CD14-positive monocyte (primary cell): ENCODE measurements at places on chromosomes 11 and 22.

- DNase-seq: no peak
These were observed 6.8 kb downstream of the STX3 start for GRCh38 chr11:59761993-59762392.

DNA sequence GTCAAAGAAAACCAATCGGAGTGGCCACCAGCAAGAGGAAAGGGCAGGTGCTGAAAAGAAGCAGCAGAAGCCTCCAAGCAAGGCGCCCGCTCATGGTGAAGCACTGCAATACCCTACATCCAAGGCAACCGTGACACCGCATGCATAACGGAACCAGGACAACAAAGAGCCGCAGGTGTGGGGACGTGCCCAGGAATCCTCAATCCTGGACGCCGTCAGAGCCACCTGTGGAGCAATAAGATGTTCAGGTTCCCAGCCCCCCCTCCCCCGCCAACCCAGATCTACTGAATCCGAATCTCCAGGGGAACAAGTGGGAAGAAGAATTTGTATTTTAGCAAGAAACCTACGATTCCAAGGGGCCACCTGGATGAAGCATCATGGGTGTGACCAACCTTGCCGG is 70.8 kb downstream of the SHANK2 start:
- no peak for DNase-seq

GRCh38 chr11:68379206-68379605 is 66.8 kb downstream of the LRP5 start:
- DNase-seq: no peak

- DNase-seq: no peak
These were observed 27.9 kb downstream of the ZNRF3 start for GRCh38 chr22:28911304-28911690.

DNA sequence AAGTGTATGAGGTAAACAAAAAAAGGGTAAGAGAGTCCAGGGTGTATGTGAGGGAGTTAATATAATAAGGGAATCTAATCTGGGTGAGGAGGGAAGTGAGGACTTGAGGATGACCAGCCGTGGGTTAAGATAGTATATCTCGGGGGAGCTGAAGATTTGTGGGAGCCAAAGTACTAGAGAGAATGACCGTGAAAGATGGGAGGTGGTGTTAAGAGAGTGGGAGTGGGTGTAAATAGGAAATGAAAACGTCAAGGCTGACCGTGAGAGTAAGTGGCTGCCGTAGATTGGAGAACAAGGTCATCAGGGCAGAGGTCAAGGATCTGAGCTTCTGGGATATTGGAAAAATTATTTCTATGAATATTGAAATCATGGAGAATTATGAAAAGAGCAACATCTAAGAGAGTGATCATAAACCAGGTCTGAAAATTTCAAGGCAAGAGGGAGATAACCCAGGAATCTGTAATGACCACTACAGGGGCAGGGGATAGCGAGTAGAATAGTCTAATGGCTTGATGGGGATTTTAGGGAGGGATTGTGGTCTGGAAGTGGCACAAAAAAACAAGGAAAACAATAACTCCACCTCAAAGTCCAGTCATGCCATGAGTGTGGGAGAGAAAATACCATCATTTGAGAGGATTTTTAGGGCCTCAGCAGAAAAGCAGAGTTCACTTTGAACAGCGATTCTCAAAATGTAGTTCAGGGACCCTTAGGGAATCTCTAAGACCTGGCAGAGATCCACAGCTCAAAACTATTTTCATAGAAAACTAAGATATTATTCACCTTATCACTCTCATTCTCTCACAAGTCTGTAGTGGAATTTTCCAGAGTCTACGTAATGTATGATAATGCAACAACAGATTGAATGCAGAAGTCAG is 72.0 kb downstream of the PRR5L start:
- no peak for DNase-seq

- no peak for DNase-seq
These were observed 266.7 kb downstream of the FAM76B start for GRCh38 chr11:95522874-95523273.

GRCh38 chr11:69515271-69516245 is 34.1 kb downstream of the LINC01488 start:
- peak; percentile 10 for DNase-seq

DNA sequence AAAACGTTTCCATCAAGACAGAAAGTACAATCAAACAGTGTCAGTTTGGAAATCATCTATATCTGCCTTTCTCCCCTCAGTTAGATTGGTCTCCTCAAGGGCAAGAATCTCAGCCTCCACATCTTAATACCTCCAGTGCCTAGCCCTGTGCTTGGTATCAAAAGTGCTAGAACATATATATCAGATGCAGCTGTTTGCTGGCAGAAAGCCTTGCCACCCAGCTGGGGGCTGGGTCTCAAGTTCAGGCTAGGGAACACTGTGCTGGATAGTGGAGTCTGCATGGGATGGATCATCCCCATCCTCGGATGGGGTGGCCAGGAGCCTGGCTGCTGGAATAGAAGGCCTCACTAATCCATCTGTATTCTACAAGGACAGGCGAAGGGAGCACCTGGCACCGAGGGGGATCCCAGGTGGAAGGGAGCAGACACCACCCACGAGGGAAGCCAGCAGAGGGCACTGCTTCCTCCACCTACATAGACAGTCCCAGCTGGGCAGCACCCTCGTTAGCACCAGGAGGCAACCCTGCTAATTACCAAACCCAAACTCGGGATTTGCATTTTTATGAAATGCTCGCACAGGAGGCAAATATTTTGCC is 602.2 kb downstream of the BUD13 start:
- DNase-seq: no peak

DNA sequence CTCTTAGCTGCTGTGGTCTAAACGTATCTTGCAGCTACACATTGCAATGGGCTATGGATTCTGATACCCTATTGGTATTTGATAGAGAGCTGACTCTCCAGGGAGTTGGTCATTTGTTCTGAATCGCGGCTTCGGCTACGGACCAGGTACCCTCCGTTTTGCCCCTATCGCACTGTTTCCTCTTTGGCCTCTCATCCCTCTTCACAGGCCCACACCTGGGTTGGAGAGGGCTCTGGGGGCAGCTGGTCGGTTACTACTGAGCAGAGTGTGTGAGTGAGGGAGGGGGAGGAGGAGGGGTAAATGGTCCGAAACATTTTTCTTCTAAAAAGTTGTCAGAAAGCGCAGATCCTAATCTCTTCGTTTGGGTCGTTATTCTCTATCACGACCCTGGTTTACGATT is 48.8 kb upstream of the HSD17B12 start:
- no peak for DNase-seq

DNA sequence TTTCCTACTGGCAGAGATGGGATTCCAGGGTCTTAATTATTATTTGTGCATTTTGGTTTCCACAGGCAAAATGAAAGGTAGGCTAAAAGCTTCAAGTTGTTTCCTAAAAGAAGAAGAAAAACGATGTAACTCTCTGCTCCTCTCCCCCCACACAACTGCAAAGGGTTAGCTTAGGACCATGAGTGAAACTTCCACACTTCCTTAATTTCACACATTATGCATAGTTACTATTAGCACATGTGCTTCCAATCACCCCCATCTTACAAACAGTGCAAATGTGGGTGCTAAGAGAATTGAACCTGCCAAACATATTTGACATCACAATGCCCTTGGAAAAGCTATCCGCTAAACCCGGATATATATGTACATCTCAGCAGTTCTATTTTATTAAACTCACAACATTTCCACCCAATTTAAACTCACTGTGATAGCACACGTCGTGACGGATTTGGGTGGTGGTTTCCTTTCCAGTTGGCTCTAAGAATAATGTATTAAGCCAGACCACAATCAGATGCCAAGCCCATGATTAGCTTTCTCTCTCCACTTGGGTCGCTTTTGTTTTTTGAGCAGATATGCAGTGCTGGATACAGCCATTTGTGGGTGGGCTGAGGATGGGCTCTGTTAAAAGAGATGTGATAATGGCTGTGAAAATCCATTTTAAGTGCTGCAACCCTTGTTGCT is 245.0 kb upstream of the POU2AF2 start:
- no peak for DNase-seq

GRCh38 chr11:111310088-111310487 is 11.7 kb downstream of the POU2AF3 start:
- DNase-seq: no peak

- no peak for DNase-seq
These were observed 4.5 kb upstream of the STARD10 start for GRCh38 chr11:72798361-72798760.

- DNase-seq: no peak
These were observed 415.9 kb upstream of the CADM1 start for GRCh38 chr11:115920092-115920461.

DNA sequence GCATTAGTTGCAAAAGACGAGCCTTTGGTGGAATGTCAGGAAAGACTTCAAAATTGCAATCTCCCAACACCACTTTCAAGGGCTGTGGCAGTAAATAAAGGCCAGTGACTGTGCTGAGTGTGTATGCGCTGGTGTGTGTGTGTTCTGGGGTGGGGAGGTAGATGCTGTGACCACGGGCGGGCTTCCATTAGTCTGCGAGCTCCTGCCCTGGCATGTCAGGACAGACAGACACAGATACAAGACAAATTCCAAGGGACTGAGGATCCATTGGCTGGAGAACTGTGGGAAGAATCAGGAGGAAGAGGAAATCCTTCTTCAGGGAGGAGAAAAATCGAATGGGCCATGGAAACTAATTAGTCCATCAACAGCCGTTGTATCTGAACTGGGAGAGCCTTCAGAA is 83.6 kb downstream of the FEZ1 start:
- DNase-seq: no peak

- DNase-seq: no peak
These were observed 9.5 kb upstream of the GGA1 start for GRCh38 chr22:37599153-37599552.

- DNase-seq: no peak
These were observed 31.8 kb downstream of the ETS1 start for GRCh38 chr11:128555606-128556005.

GRCh38 chr11:1870721-1871466 is 18.0 kb downstream of the LSP1 start:
- DNase-seq: no peak

DNA sequence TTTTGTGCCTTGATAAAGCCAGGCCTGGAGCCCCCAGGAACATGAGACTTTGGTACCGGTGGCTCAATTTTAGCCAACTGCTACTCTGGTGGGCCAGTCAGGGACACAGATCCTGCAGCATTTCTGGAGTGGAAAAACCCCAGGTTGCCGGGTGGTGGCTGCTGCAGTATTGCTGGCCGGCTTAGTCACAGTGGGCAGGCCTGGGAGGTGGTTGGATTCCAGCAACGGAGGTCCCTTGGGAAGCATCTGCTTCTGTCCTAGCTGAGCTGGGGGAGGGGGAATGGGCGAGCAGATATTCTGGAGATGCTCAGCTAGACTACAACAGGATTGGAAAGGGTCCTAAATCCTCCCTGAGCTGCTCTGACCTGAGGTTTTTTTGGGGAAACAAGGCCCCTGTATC is 31.6 kb upstream of the ACCSL start:
- no peak for DNase-seq

- DNase-seq: peak; percentile 38
These were observed 49.5 kb upstream of the HSPA8 start for GRCh38 chr11:123111465-123111864.

DNA sequence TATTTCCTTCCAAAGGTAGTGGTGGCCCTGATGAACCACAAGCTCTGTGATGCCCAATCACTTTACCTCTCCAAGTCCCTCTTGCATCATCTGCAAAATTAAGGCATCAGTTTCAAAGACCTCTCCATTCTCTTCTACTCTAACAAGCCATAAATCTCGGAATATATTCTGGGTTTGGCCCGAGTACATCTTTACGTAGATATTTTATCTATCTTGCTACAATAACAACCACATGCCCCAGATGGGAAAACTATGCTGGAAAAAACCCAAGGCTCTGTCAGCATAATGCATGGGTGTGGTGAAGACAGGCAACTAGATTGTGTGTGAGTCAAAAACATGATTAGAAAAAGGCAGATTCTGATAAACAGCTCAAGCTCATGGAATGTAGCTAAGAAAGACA is 228.2 kb upstream of the BLID start:
- DNase-seq: no peak

DNA sequence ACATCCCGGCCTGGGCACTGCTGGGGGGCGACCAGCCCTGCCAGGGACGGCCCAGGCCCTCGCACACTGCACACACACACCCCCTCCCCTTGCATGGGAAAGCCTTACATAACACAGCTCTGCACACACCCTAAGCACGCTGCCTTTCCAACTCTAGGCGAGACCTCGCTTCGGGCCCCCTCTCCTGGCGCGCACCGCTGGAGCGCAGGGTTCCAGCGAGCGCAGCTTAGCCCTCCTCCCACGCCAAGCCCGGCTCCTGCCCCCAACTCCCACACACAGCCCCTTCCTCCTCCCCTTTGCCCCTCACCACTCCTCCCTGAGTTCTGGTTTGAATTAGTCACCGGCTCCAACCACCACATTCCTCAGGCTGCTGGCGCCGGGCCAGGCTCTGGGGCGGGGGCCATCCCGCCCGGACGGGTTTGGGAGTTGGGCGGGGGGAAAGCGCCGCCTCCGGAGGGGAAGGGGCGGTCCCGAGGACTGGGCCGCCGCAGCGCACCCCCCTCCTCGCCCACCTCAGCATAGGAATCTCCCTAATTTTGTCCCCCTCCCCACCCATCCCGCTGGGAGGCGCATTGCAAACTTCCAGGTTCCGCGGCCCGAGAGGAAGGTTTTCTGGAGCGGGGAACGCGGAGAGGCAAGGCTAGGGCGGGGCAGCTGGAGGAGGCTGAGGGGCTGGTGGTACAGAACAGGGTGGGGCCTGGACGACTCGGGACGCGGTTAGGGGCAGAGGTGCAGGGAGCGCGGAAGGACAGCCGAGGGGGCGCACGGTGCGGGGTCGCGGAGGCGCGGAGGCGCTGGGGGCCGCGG is 966 bp downstream of the AHNAK start:
- DNase-seq: peak; percentile 81

DNA sequence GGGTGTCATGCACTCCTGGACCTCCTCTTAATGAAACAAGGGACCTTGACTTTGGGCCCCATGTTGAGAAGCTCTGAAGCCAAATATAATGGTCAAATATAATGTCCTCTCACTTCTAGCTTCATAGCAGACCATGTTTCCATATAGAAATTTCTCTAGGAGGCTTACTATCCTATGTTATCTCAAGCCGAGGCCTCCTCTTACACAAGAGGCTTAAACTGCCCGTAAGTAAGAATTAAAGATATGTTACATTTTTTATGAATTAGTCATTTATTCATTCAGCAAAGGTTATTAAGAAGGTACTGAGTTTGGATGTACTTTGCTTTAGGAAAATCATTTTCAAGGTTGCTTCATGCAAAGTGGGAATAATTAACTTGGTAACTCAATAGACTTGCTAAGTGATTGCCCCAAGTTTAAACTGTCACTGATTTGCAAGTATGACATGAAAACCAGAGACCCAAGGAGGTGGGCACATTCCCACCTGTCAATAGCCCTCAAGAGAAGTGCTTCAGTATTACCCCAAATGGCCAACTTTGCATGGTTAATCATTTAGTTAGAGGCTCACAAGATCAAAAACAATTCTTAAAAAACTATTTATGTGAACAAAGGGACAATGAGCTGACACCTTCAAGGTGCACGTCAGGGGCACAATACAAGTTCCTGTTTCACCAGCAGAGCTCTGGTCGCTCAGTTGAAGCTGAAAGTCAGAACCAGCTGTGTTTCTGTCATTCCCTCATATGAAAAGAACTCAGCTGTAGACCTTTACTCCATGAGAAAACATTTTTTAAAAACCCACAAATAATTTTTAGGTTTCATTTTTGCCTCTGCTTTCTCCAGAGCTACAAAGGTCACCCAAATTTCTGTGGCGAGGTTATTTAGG is 20.9 kb downstream of the BDNF start:
- no peak for DNase-seq

GRCh38 chr11:20541503-20541902 is 57.9 kb upstream of the SLC6A5 start:
- DNase-seq: no peak

GRCh38 chr11:116692318-116693101 is 80.3 kb downstream of the BUD13 start:
- DNase-seq: no peak

- DNase-seq: no peak
These were observed 481.1 kb downstream of the MIAT start for GRCh38 chr22:27138471-27138870.
